ENCODE measurements at places on chromosomes 3 and 15.
A peak's percentile ranks its signal among the peaks of the same experiment; 100 is the strongest.

DNA sequence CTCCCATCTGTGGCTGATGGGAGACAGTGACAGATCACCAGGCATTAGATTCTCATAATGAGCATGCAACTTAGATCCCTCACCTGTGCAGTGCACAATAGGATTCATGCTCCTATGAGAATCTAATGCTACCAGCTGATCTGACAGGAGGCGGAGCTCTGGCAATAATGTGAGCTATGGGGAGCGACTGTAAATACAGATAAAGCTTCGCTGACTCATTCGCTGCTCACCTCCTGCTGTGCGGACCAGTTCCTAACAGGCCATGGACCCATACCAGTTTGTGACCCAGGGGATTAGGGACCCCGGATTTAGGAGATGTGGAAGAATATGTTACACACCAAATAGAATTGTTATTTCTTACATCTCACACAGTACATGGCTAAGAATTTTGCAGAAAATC lies 6.7 kb downstream of the ARGFX start:
- DNase-seq, result no peak

DNA sequence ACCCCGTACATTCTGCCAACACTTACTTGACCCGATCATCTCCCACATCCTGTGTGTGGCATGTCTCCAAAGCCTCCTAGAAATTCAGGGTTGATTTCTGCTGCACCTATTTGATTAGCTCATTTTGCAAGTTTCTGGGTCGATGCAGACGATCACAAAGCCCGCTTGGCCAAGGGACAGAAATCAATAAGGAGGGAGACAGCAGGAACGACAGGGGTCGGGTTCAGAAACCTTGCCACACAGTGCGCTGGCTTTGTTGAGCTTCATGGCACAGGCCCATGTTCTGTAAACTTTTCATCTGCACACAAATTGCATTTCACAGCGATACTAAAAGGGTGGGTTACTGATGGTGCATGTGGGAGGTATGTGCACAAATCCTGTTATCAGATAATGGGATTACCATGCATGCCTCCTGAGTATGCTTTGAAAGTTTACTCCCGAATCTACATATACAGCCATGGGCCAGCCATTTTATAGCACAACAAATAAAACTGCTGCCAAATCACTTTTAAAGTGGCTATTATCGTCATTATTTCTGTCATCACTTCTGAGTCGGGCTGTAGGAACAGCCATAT lies 95.9 kb upstream of the ATP11B start:
- DNase-seq, result no peak

- DNase-seq, result peak; percentile 55
Observed at GRCh38 chr3:194322678-194323211, 28.4 kb downstream of the CPN2 start.

DNA sequence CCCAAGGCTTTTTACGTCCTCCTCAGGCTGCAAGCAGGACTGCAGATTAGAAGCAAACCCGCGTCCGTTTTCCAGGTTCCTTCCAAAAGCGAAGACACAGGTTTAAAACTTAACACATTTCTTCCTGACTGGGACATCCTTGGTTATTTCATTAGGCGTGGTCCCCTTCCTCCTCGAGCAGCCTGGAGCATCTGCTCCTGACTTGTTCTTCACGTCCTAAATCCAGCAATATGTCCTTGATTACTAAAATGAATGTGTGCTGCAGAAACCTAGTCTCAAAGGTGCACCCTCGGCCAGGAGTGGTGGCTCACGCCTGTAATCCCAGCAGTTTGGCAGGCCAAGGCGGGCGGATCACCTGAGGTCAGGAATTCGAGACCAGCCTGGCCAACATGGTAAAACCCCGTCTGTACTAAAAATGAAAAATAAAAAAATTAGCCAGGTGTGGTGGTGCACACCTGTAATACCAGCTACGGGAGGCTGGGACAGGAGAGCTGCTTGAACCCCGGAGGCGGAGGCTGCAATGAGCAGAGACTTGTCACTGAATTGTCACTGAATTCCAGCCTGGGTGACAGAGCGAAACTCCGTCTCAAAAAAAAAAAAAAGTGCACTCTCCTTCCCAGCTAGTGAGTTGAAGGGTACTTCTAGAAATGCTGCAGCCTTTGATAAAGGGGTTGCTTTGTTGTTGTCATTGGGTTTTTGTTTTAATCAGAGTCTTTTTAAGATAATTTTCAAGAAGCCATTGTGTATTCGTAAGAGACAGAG lies 842 bp upstream of the LRIG1 start:
- no peak for DNase-seq

- DNase-seq, result no peak
Observed at GRCh38 chr3:74636981-74637380, 22.5 kb upstream of the CNTN3 start.

DNA sequence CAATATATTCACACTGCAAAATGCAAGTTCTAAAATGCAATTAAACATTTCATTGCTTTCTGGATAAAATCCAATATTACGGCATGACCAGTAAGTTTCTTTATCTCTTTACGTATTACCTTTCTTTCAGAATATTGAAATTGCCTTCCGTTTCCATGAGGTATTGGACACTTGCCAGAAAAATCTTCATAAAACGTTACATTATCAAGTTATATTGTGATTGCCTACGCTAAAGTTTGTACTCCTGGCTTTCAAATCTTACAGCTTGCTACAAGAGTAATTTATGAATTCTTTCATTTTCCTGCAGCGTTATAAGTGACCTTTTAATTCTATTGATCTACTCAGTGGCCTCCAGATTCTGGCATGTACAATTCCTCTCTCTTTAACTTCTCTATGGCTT lies 1349.3 kb downstream of the OTOL1 start:
- DNase-seq, result no peak
